ENCODE measurements at places on chromosomes 11 and 22.

DNA sequence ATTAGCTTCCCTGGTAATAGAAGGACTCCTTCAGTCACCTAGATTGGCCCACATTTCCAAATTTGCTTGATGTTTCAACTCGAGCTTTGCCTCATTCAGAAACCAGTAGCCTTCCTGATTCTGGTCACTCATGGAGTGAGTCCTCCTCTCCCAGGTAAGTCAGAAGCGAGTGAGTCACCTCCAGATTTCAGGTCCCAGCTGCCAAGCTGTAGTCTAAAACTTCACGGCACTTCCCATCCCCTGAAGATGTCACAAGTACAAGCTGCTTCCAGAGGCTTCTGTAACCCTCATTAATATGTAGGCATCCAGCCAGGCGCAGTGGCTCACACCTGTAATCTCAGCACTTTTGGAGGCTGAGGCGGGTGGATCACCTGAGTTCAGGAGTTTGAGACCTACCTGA lies 23.5 kb downstream of the ARHGAP8 start:
- no peak for DNase-seq

- no peak for DNase-seq
Observed at GRCh38 chr11:2180789-2181370, 9.3 kb upstream of the TH start.

GRCh38 chr11:94928117-94928990 lies 45.0 kb downstream of the CWC15 start:
- DNase-seq: no peak

DNA sequence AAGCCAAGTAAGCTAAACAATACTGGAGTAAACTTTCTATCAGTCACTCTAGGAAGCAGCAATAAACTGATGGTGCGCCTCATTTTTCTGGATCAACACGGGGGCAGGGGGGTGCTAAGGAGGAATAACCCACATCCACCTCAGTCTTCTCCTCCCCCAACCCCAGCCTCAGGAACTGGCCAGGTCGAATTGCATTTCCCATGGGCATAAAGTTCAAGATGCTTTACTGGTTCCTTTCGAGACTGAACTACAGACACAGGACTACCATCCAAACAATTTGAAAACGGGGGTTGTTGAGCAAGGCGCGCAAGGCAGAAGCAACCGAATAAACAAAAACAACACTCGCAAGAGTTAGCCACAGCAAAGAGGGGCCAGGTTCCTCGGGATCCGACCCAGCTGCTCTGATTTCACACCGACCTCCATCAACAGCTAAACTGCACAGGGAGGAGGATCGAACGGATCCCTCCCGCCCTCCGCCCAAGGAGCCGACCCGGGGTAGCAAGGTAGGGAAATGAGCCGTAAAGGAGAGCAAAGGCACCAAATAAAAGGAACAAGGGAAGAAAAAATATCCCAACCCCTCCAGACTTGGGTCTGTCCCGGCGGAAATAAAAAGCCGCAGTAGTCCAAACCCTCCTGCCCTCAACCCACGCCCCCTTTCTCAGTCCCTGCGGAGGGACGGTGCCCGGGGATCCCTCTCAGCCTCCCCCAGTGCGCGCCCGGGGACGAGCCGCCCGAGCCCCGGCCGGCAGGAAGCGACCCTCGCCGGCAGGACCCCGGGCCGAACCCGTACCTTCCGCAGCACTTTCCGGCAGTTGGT lies 801 bp downstream of the SESN3 start:
- no peak for DNase-seq

GRCh38 chr22:17167486-17167885 lies 8.4 kb upstream of the HDHD5 start:
- DNase-seq: no peak

GRCh38 chr22:36471341-36471821 lies 10.1 kb downstream of the TXN2 start:
- DNase-seq: no peak

- DNase-seq: no peak
Observed at GRCh38 chr22:19715188-19715930, 1.1 kb downstream of the SEPTIN5 start.

DNA sequence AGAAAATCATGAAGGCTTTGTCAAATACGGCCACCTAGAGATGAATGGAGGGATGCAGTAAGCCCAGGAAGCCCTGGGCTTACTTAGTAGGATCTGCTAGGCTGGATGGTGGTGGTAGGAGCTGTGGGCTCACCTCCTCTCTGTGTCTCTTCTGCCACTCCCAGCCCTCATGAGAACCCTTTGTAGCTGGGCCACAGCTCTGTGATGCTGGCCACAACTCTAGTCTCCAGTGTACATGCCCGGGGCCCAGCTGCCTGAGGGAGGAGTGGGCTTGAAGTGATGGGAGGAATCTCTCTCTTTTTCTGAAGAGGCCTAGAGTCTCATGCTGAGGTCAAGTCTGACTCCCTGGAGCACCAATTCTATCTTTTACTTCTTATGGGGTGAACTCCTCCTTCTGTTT lies 32.4 kb upstream of the SYT13 start:
- DNase-seq: no peak

All from stimulated activated CD4-positive, alpha-beta T cell treated with anti-CD3 and anti-CD28 coated beads, Interleukin-4, amount 100 ng/mL, for 4 hours (primary cell).